ENCODE measurements at places on chromosomes 6 and 20.

GRCh38 chr6:75550544-75551167, 51.0 kb upstream of the SENP6 start:
- no peak for DNase-seq

- no peak for DNase-seq
Observed at GRCh38 chr20:25368526-25368925, 22.1 kb downstream of the ABHD12 start.

DNA sequence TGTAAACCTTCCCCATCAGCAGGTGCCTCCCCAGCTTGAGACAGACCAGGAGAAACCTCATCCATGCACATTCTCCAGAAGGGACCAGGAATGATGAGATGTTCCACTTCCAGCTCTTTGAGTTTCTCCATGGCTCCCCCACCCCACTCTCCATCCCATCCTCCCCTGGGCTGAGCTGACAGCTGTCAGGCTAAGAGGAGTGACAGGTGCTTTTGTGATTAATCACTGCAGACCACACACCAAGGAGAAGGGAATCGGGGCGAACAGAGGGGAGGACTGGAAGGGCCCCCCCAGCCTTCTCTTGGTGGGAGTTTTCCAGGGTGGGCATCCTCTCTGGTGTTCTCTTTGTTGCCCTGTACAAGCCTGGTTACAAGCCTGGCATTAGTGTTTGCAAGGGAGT, 56.1 kb upstream of the ZFAND3 start:
- no peak for DNase-seq

- no peak for DNase-seq
Observed at GRCh38 chr20:11271319-11271718, 597.5 kb upstream of the JAG1 start.

GRCh38 chr6:136846046-136846445, 23.7 kb downstream of the PEX7 start:
- no peak for DNase-seq

GRCh38 chr6:42427871-42428270, 23.9 kb downstream of the TRERF1 start:
- no peak for DNase-seq

- no peak for DNase-seq
Observed at GRCh38 chr6:122818866-122819265, 29.8 kb downstream of the SMPDL3A start.

GRCh38 chr6:18397701-18398100, 10.6 kb downstream of the RNF144B start:
- no peak for DNase-seq

DNA sequence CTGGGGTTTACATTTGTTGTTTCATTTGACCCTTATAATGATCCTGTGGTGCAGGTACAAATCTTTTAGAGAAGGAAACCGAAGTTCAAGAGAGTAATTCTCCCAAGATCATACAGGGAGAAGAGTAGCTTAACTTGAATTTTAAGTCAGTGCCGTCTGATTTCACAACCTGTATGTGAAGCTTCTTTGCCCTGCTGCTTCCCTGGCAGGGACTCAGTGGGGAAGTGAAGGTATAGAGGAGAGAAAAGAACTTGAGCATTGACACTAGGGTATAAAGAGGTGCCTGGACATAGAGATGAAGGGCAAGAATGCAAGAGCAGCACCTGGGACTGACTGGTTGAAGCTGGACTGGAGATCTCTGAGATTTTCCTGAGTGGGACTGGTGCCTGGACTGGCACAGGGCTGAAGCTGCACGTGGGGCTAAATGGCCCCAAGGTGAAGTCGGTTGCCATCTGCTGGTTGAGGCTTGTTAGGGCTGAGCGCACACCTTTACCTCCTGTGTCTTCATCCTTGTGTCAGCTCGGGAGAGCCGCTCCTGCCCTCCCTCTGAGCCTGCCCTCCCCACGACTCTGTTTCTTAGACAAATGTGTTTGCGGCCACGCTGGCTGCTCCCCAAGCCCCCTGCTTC, 41.8 kb downstream of the FARS2 start:
- no peak for DNase-seq

GRCh38 chr6:34546551-34547321, 9.4 kb downstream of the SPDEF start:
- DNase-seq: no peak

DNA sequence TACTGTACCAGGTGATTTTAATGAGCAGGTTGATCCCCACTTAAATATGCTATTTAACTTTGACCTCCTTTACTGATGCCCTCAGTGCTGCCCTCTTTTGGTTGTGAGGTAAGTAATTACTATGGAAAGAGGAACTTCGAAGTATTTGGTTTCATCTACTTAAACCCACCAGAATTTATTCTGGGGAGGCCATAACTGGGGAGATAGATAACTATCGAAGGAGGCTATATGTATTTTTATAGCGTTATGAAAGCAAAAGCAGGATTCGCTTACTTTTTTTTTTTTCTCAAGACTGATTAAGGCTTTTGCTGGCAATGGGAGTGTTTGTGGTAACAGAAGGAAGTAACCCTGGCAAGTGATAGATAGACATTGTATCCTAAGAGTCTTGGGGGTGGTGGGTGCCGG, 168.9 kb upstream of the CENPW start:
- DNase-seq: no peak

- DNase-seq: no peak
Observed at GRCh38 chr20:846894-847278, 13.4 kb downstream of the FAM110A start.

- no peak for DNase-seq
Observed at GRCh38 chr6:16741112-16742016, 19.9 kb downstream of the ATXN1 start.

DNA sequence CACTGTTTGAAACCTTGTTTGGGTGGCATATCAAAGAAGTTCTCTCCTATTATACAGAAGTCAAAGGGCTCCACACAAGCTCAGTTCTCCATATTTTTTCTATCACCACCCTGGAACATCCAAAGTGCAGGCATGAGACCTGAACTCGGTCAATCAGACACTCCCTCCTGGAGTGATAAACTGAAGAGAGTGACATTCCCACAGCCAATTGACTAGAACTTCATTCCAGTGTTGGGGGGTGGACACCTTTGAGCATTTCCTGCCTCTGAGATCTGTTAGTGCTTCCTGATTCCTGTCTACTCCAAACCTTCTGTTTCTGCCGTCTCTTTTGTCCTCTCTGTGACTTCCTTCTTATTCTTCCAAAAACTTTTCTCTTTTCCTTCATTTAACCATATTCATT, 220.7 kb upstream of the NOX3 start:
- DNase-seq: no peak

GRCh38 chr6:135325624-135326424, 144.7 kb downstream of the MYB start:
- no peak for DNase-seq

DNA sequence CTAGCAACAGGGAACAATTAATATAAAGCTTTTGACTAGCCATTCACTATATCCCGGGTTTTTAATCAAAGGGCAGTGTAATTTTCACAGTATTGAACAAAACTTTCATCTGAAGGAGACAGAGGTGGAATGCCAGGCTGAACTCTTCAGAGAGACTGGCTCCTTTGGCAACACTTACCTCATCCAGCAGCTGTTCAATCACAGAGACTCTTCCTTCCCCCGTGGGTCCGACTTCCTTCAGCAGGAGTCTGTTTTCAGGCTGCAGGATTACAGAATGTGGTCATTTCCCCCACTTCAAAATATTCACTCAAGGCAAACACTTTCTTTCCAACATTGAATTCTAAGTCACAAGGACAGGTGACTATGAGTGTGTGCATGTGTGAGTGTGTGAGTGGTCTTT, 76.6 kb downstream of the DZANK1 start:
- no peak for DNase-seq

GRCh38 chr20:35240083-35240810, 13.8 kb downstream of the MMP24 start:
- no peak for DNase-seq

DNA sequence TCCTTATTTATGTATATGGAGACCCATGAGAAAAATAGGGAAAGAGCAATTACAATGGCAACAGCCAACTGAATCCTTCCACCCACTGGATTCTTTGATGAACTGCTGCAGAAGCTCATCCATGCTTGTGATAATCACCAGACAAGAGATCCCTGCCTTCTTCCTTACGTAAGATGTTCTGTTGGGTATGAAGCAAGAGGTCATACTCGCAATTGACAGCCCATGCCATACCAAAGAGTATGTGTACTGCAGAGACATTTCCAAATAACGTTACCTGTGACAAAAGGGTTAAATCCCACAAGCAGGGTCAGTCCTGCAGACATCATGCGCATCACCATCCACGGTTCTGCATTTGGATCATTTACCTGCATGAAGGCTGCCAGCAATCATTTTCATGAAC, 27.8 kb downstream of the ELOVL5 start:
- DNase-seq: no peak

- no peak for DNase-seq
Observed at GRCh38 chr6:56992036-56992435, 37.1 kb downstream of the BEND6 start.

DNA sequence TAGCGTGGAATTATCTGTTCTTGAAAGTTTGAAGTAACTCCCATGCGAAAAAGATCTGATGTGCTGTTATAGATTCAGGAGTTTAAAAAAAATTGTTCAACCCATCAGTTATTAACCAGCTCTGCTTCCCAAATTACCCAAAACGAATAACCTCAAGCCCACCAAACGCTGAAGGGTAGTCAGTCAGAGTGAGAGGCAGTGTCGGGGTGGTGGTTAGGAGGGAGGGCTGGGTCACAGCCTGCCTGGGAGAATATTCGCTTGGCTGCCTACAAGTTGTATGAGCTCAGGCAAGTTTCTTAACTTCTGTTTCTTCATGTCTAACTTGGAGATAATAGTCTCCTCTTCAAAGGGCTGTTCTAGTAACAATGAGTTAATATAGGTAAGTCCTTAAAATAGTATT, 114.6 kb downstream of the JPH2 start:
- DNase-seq: no peak

- DNase-seq: no peak
Observed at GRCh38 chr6:36025932-36026327, 1.5 kb upstream of the SLC26A8 start.

GRCh38 chr6:14284969-14285590, 167.5 kb downstream of the CD83 start:
- no peak for DNase-seq

All from nucleus accumbens (tissue), 56 donors.